ENCODE measurements at places on chromosomes 1 and 21. TPM values are rescaled to one million over a fixed set of nuclear protein-coding genes. Genes with fewer than 3 reads are reported as not detected.

Gene THEM5
- total RNA-seq = not detected

Gene TNFSF18
- not detected for total RNA-seq

Gene FLG2
- not detected for total RNA-seq

Gene GALE
- 20.7 TPM for total RNA-seq

Gene KRTAP12-3
- total RNA-seq = not detected

Gene WNT9A
- 0.27 TPM for total RNA-seq

Gene LCE1A
- total RNA-seq = not detected

Gene DAB1
- 0.15 TPM for total RNA-seq

Gene CR1L
- not detected for total RNA-seq

Gene AMY1A
- total RNA-seq = not detected

Gene PLA2G2C
- total RNA-seq = 1.0 TPM

Gene SPRR1B
- not detected for total RNA-seq

Gene IVL
- not detected for total RNA-seq

Gene MACO1
- 23.6 TPM for total RNA-seq

Gene KIRREL1
- not detected for total RNA-seq

Gene GJA8
- not detected for total RNA-seq

Gene LHX8
- total RNA-seq = not detected

Gene LIN28A
- total RNA-seq = not detected

Gene ELAVL4
- total RNA-seq = not detected

Gene CBS
- total RNA-seq = 22.4 TPM

Gene SOX13
- 0.12 TPM for total RNA-seq

Gene MRAP
- total RNA-seq = not detected

Gene PTGER3
- total RNA-seq = 10.0 TPM

Gene LEFTY2
- not detected for total RNA-seq

Data from T-helper 1 cell treated with Interleukin-12 subunit alpha and Interleukin-12 subunit beta and Interleukin-4 antibody, amounts not matched to agents 30 ng/mL and 1 ng/mL, for 36 hours (primary cell).